ENCODE measurements at places on chromosomes 2 and 18. TPM values are rescaled to one million over a fixed set of nuclear protein-coding genes. Genes with fewer than 3 reads are reported as not detected.

The RBM44 gene
- 0.42 TPM for total RNA-seq

The NAT8 gene
- total RNA-seq, result not detected

The UGT1A8 gene
- total RNA-seq, result not detected

The CDH2 gene
- 234 TPM for total RNA-seq

The SERPINB13 gene
- total RNA-seq, result not detected

The RAD51AP2 gene
- total RNA-seq, result 0.16 TPM

The AGXT gene
- total RNA-seq, result not detected

The SP100 gene
- not detected for total RNA-seq

The CLEC4F gene
- not detected for total RNA-seq

The KCTD18 gene
- total RNA-seq, result 6.5 TPM

The DOCK10 gene
- 29.7 TPM for total RNA-seq

The REG1A gene
- not detected for total RNA-seq

The ANKRD30B gene
- total RNA-seq, result not detected

The RTTN gene
- 34.8 TPM for total RNA-seq

The ZNF892 gene
- 20.2 TPM for total RNA-seq

The CYP27C1 gene
- total RNA-seq, result 10.1 TPM

The SIX2 gene
- total RNA-seq, result not detected

The MROH2A gene
- total RNA-seq, result not detected

The DPP10 gene
- 2.1 TPM for total RNA-seq

The CDK15 gene
- total RNA-seq, result not detected

The PLB1 gene
- total RNA-seq, result not detected

The CENPA gene
- total RNA-seq, result 34.5 TPM

The SLC16A14 gene
- total RNA-seq, result 14.2 TPM

The SPR gene
- total RNA-seq, result 6.3 TPM

The ACVR1C gene
- total RNA-seq, result 0.09 TPM

The TLX2 gene
- total RNA-seq, result not detected

The ITGA6 gene
- 37.7 TPM for total RNA-seq

The MIB1 gene
- total RNA-seq, result 90.9 TPM

The DYTN gene
- not detected for total RNA-seq

The SERPINB11 gene
- not detected for total RNA-seq

The TSPYL6 gene
- not detected for total RNA-seq

The PDE1A gene
- total RNA-seq, result 27.4 TPM

The TMEM17 gene
- 4.0 TPM for total RNA-seq

The GAREM1 gene
- 11.0 TPM for total RNA-seq

The PAX3 gene
- 52.2 TPM for total RNA-seq

The DCAF17 gene
- total RNA-seq, result 22.4 TPM

The PCARE gene
- not detected for total RNA-seq

The APCDD1 gene
- 49.8 TPM for total RNA-seq

The ARHGAP25 gene
- total RNA-seq, result 3.0 TPM

The ABCG5 gene
- total RNA-seq, result not detected

The PROKR1 gene
- total RNA-seq, result 0.16 TPM

The NEURL3 gene
- not detected for total RNA-seq

The TNFRSF11A gene
- 0.16 TPM for total RNA-seq

The TEKT4 gene
- not detected for total RNA-seq

The CFAP65 gene
- total RNA-seq, result 0.93 TPM

The ACADL gene
- total RNA-seq, result not detected

The GULP1 gene
- 43.8 TPM for total RNA-seq
